ENCODE measurements at places on chromosomes 6 and 20. TPM values are rescaled to one million over a fixed set of nuclear protein-coding genes. Genes with fewer than 3 reads are reported as not detected.

DNA sequence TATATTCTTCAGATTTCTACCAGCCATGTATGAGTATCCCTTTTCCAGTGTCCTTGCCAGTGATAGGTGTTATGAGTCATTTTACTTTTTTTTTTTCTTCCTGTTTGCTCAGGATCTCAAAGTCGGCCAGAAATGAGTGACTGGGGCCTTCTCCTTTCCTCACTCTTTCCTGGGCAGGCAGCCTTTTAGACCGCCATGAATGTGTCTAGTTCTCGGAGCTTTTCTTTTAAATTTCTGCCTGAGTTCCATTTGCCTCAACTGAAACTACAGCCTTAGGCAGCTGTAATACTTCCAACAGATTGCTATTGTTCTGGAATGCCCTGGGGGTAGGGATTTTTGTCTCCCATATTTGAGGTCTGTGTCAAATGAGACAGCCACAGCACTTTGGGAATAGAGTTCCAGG, 83.7 kb downstream of the STXBP5 start:
- peak; percentile 82 for DNase-seq

DNA sequence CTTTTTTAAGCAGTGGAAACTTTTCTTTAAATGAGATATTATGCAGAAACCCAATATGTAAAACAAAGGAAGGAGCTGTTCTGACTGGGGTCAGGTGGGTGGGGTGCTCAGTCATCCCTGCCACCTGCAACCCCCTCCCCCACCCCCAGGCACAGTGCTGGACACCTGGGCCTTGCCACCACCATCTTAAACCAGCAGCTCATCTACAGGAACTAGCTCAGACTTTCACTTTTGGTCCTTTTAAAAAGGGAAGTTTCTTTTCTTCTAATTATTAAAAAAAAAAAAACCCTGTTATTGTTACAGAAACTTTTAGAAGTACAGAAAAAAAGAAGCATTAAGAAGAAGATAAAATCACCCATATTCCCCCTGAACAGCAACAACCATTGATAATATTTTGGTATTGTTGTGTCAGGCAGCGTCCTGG, 37.1 kb downstream of the PPP1R16B start:
- no peak for DNase-seq

GRCh38 chr20:45833030-45833882, at the start of gene SNX21:
Gene SNX21, plus strand, starts transcription at chr20:45833799. Its CDS starts 121 bp downstream, at chr20:45833920.
- peak; percentile 96 for DNase-seq

DNA sequence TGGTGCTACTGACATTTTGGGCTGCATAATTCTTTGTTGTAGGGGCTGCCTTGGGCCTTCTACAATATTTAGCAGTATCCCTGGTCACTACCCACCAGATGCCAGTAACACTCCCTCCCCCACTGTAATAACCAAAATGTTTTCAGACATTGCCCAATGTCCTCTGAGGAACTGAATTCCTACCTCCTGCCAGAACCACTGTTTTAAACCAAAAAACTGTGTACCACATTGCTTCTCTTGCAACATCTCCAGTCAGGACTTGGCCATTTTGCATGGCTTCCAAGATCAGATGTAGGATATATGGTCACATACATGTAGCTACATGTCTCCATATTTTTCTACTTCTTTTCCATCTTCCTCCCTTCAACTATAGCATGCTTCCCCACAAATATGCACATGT, 97.4 kb upstream of the IFNGR1 start:
- DNase-seq: peak; percentile 20

DNA sequence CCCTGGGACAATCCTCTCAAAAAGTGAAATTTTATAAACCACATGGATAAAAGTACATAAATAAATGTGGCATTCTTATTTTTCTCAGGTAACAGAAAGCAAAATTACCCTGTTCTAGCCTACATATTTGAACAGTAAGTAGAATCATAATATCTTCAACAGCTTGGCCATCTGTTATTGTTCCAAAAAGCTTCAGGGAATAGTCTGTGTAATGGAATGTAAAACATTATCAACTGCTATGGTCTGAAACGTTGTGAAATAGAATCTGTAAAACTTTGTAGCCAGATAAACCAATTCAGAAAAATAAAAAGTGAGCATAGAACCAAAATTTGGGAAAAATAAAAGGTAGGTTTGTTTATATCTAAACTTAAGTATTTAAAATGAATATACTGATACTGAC, 114.7 kb downstream of the THEMIS start:
- peak; percentile 43 for DNase-seq

- no peak for DNase-seq
These were observed 2.1 kb downstream of the SLC12A5 start for GRCh38 chr20:46031014-46031569.

DNA sequence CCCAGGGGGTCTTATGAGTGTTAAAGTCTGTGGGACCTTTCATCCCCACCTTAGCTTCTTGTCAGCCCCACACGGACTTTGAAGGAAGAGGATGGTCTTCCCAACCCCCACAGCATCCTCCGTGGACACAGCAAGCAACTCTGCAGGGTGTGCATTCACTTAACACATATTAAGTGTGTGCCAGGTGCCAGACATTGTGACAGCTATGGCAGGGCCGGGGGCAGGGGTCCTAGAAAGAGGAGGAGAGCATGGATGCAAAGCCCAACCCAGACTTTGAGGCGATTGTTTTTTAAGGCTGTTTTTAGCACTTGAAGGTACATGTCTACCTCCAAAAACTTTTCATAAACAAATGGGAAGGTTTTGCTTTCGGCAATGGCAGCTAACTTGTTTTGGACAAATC, 121.6 kb upstream of the KCNG1 start:
- DNase-seq: no peak

KIFC1 gene
- 14.5 TPM for total RNA-seq

CST3 gene
- total RNA-seq: 478 TPM

ULBP2 gene
- 23.8 TPM for total RNA-seq

AGER gene
- 0.22 TPM for total RNA-seq

LTA gene
- not detected for total RNA-seq

RAET1E gene
- 10.4 TPM for total RNA-seq

EPPIN gene
- not detected for total RNA-seq

PGC gene
- total RNA-seq: not detected

CARMIL1 gene
- total RNA-seq: 6.3 TPM
